ENCODE measurements at places on chromosomes 5 and 9. TPM values are rescaled to one million over a fixed set of nuclear protein-coding genes. Genes with fewer than 3 reads are reported as not detected.

Gene KCNN2
- not detected for polyA plus RNA-seq

DNA sequence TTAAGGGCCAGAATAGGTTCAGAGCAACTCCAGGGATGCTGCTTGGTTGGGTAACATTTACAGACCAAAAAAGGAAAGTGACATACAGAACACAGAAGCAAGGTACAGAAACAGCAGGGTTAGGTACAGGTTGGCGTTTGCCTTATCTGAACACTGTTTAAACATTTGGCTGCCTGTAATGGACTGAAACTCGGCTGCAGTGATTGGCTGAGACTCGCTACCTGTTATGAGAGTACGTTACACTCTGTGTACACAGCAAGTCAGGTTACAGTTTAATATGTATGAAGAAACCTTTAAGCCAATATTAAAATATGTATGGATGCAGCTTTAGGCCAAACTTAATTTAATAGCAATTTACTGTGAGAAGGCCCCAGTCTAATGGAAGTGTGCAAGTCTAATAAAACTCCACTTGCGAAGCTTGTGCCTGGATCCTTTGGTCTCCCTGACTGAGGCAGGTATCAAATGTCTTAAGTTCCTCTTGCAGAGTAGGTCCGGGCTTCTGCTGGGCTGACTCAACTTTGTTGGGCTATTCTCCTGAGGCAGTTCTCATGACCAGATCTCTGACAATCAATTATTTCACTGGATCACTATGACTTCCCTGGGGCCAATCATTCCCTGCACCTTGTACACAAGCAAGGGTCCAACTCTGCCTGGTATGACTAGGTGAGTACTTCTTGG is 204.9 kb downstream of the ZNF462 start:
- no peak for DNase-seq

Gene AQP7
- 0.46 TPM for polyA plus RNA-seq

DNA sequence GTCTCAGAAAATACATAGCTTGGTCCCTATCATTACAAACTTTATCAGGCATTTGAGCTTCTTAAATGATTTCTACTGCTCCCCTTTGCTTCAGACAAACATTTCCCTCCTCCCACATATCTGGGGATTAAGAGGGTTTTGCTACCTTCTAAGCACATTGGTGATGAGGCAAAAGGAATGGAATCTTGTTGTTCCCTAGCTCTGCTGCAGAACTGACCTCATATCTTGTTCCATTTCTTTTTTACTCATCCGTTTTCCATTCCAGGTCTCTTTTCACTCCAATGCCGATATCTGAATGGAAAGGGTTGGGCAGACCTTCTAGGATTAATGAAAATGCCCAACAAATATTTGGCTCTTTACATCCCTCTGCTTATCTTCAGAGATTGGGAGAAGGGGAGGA is 444.6 kb downstream of the ZNF608 start:
- no peak for DNase-seq
